ENCODE measurements at places on chromosomes 3 and 15.

DNA sequence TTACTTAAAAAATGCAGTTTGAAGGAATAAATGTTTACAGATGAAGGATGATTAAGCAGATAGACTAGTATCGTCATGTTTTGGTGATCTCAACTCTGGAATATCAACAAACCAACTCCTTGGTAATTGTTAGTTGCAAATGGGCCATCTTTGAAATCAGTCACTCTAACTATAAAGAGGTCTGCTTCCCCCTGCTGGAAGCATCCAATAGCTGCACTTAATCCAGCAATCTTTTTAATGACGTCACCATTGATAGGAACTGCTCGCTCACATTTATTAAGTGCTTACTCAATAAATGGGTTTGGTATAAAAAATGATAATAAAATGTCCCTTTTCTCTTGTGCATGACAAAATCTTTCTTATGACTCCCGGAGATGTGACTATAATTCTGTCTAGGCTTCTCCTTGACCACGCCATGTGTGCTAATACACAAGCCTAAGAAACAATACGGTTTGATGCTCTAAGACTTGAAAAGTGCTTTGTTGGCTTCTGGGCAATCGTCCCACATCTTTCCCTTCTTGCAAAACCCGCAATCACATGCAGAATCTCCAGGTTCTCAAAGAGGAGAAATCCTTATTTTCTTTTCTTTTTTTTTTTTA, 227.6 kb upstream of the POU1F1 start:
- DNase-seq = no peak

DNA sequence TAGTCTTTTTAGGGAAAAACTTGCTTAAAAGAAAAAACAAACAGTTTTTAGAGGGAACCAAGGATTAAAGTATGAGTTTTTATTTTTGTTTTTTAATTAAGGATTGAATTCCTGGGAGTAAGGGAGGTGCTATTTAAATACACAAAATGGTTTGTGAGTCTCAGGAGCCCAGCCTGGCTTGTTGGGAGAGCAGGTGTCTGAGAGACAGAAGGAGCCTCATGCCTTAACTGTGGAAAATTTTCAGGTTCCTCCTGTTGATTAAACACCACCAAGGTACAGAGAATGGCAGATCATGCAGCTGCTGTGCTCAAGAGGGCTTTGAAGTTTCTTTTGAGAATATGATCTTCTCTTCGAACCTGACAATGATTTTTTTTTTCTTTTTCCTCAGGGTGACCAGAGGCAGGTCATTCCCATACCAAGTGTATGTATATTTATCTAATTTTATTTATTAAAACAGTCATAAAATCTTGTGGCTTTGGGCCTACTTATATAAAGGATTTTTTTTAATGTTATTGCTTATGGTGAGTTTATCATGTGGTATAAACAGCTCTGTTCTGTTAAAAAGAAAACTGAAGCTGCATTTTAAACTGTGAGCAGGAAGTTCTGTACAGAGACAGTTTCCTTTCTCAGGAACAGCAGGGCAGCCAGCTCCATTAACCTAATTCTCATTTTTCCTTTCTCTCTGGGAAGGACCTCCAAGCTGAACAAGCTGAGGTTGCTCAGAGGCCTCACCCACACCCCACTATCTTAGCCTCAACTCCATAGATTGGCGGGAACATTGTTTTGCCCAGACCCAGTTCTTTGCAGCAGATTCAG, 33.7 kb upstream of the VILL start:
- DNase-seq = no peak

GRCh38 chr3:197352382-197352781, 54.0 kb upstream of the DLG1 start:
- DNase-seq = no peak

- no peak for DNase-seq
Measured at GRCh38 chr3:190224863-190225692, 97.2 kb downstream of the CLDN1 start.

DNA sequence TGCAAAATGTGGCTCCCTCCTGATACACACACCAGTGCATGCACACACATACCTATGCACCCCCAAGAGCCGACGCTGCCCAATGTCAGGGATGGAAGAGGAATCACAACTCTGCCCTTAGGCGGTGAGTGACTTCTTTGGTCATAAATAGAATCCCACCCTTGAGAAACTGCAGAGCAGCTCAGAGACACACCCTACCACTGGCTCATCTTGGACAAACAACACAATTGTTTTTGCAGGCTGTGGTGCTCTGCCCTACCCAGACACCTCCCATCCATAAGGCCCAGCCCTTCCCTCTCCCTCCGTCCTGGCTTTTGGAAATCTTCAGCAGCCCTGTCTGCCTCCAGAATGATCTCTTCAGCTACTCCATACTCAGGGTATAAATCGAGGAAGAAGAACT, 73.8 kb upstream of the HRH1 start:
- DNase-seq = no peak

GRCh38 chr3:110925798-110926197, 145.8 kb upstream of the NECTIN3 start:
- no peak for DNase-seq

GRCh38 chr3:172210355-172210754, 171.0 kb downstream of the FNDC3B start:
- DNase-seq = no peak

DNA sequence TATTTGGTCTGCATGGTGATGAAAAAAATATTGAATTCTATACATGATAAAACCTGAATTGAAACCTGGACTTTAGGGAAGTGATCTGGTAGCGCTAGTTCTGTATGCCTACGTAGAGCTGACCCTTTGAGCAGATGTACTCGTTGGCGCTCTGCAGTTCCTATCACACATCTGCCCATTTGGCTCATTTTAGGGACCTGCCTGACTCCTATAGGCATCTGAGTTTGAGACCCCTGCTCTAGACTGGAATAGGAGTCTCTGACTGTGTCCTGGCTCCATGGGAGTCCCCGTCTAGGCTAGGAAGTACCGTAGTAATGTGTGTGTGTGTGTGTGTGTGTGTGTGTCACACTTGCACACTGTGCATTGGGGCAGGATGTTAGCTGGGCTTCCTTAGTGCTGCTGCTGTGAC, 21.2 kb downstream of the STARD5 start:
- DNase-seq = no peak

DNA sequence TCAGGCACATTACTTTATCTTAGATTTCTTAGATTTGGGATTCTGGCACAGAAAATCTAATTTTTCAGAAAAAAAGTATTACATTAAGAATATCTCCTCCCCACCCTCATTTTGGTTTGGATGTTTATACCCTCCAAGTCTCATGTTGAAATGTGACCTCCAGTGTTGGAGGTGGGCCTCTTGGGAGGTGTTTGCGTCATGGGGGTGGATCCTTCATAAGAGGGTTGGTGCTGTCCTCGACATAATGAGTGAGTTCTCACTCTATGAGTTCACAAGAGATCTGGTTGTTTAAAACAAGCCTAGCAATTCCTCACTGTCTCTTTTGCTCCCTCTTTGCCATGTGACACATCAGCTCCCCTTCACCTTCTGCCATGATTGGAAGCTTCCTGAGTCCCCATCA, 45.6 kb upstream of the WWTR1 start:
- no peak for DNase-seq

DNA sequence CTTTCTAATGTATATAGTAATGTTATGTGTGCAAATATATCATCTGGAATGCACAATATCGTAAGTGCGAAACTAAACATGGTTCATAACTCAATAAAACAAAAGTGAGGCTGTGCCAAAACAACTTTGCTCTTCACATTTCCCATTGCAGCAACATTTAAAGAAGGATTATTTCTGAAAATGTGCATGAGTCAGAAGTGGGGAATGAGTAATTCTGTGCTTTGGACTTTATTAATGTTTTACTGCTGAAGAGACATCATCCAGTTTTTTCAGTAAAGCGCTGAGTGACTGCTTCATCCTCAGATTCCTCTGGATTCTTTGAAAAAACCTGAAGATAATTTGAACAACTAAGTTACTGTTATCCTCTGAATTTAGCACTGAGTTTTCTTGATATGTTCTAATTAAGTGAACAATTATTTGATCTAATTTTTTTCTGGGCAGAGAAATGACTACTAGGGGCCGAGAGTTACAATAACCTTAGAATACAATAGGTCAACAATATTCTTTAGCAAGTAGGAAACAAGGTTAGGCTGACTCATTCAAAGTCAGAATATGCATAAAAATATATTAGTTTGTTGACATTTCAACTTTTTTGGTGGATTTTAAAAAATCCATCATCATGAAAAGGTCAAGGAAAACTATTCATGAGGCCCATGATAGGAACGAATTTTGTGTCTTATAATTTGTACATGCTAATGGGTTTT, 20.0 kb upstream of the PLCL2 start:
- DNase-seq = no peak

DNA sequence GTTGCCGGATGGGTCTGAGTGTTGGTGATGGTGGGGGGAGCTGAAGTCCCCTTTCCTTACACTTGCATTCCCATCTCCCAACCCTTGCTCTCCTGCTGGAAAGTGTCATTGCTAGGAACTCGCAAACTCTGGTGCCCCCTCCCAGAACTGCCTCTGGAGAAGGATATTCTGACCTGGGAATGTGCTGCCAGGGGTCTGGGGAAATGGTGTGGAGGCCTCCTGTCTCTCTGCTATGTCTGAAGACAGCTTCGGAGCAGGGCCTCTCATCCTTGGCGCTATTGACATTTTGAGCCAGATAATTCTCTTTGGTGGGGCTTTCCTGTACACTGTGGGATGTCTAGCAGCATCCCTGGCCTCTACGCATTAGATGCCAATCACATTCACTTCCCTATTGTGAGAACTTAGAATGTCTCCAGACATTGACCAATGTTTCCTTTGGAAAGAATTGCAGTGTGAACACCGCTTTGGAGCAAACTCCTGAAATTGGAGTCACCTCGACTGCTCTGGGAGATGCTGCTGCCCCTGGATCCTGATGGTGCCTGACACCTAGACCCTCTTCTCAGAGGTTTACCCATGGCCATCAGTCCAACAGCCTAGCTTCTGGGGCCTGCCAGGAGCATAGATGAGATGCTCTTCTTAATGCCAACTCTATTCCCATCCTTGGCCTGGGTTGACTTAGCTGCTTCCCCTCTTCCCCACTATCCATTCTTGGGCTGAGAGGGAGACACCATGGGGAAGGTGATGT, 2.2 kb upstream of the KY start:
- DNase-seq = no peak

DNA sequence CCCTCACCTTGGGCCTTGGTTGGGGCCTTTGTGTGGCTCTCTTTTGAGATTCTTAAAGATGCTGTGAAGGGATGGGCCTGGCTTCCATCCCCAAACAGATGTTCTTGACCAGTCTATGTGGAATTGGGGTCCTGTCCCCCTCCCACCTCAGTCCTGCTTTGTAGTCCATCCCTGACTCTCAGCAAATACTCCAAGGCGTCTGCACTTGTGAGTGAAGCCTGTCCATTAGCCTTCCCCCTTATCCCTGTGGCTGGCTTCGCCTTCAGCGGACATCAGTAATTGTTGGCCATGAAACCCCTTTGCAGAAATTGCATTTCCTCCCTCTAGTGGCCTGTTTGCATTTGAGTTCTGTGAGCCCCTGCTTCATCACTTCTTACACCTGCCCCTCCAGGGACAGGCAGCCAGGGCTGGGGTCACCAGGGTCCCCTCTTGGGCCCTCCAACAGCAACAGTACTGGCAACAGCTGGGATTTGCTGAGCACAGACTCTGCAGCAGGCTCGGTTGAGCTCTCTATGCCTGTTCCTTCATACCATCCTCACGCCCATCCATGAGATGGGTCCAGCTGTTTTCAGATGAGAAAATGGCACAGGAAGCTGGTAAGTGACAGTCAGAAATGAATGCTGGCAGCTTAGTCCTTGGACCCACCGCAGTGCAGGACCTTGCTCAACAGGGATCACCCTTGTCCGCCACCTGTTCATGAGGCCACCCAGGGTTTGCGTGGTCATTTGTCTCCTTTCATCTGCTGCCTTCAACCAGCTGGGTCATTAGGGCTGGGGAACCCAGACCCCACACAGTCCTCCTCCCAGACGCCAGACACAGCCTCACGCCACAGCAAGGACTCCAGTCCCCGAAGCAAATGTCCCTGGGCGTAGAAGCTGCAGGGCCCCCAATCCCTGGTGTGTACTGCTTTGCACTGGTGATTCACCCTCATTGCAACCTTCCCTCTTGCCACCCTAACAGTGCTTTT, 8.9 kb upstream of the LRRK1 start:
- DNase-seq = no peak

GRCh38 chr3:105022813-105023212, 343.9 kb upstream of the ALCAM start:
- no peak for DNase-seq

DNA sequence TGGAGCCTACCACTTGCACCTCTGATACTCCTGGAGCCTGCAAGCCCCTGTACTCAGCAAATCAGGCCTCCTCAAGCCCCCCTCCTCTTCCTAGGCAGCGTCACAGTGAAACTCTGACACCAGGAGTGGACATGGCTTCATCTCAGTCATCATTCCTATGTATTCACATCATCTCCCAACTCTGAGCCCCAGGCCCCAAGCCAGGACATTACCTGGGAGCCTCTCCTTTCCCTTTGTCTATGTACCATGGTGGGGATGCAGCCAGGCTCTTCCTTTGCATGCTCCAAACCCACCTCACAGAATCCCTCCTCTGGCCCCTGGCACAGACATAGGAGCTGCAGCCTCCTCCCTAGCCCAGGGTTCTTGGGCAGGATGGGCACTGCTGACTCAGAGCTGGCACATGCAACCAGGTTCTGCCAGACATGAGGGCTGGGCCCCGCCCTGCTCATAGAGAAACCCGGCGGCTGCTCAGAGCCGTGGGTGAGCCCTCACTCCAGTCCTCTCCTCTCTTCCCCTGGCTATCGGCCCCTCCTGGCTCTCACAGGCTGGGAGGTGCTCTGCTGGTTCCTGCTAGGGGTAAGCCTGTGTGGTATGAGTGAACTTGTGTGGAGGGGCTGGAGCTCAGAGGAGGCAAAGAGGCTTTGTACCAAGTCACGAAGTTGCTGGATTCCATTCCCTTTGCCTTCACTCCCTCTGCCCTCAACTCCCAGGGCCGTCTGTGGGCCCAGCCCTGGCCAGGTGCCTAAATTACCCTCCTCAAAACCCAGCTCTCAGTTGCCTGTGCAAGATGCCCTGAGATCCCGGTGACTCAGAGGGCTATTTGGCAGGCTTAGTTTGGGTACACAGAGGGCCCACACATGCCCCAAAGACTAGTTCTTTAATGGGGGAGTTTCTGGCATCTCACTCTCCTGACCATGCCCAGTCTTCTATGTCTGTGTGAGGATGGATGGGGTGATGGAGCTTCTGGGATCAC, 1.9 kb upstream of the PLCD1 start:
- peak; percentile 34 for DNase-seq

DNA sequence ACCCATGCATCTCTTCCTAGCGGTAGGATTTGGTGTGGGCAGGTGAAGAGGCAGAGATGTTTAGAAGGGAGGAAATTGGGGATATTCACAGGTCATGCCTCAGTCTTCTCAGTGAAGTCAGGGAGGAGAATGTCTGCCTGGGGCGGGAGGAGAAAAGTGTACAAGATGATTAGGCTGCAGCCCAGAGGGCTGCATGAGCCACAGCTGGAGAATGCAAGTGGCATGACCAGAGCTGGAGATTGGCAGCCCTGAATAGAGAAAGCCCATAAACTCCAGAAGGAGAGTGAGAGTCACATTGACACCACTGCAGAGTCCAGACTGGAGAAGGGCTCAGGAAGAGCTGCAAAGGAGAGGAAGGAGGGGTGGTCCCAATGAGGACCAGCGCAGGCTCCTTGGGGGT, 22.6 kb downstream of the PDHB start:
- no peak for DNase-seq

GRCh38 chr3:125990253-125990970, 21.4 kb downstream of the ROPN1B start:
- DNase-seq = peak; percentile 92

GRCh38 chr15:39106950-39107349, 473.9 kb upstream of the THBS1 start:
- no peak for DNase-seq

All from ecto neural progenitor cell (in vitro differentiated cells).